ENCODE measurements at places on chromosomes 5 and 9. TPM values are rescaled to one million over a fixed set of nuclear protein-coding genes. Genes with fewer than 3 reads are reported as not detected.

- no peak for DNase-seq
Measured at GRCh38 chr9:19759066-19759465, 29.8 kb downstream of the SLC24A2 start.

GABRA1 gene
- not detected for total RNA-seq

DNA sequence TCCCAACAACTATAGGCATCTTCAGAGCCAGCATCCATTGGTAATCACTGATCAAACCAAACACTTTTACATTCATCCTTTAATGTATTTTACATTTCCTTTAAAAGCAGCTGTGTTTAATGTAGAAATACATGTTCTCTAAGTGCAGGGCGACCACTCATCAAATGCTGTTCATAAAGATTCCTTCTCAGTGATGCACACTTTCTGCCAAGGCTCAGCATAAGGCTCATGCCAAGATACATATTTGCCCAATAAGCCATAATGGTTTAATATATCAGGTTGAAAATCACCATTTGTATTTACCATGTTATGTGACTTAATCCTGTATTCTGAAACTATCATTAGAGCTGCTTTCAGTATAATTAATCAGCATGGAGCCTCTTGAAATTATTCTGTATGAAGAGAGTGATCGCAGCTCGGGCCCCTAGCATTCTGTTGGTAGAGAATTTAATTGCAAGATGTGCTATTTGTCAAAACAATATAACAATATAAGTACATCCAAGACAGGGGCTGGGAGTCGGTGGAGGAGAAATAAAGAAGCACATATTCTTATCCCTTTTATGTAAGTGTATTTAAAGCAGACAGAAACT, 267.5 kb downstream of the EBF1 start:
- no peak for DNase-seq

DNA sequence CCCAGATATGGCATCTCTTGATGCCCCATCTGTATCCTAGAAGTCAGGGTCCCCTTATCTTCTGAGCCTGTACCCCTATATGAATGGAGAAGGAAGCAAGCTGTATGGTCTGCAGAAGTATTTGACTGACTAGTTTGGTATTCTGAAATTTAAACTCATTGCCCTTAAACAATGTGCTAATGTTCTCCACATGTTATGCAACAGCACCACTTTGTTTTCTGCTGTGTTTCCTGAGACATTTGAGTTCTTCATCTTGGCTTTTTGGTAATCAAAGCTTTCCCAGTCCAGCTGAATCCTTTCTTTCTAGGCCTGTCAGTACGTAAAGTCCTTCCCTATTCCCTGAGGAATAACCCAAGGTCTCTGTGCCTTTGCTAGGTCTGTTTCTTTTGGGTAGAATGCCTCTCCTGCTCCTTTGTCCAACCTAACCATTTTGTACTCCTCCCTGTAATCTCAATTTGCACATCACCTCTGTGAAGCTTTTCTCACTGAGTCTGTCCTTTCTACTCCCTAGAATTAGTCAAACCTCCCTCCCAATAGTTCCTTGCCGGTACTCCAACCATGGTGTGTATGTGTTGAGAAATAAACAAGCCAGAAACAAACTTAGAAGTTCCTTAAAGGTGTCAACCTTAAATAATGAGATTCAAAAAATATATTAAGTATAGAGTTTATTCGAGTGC, 72.1 kb upstream of the HSPB3 start:
- DNase-seq: no peak

FCHSD1 gene
- total RNA-seq: 43.1 TPM

GRCh38 chr9:107648153-107648715, 158.7 kb upstream of the KLF4 start:
- no peak for DNase-seq

- no peak for DNase-seq
Measured at GRCh38 chr5:153498516-153498915, 8.0 kb downstream of the GRIA1 start.

GPR150 gene
- not detected for total RNA-seq

- DNase-seq: no peak
Measured at GRCh38 chr5:43101491-43101890, 19.2 kb upstream of the ZNF131 start.

DNA sequence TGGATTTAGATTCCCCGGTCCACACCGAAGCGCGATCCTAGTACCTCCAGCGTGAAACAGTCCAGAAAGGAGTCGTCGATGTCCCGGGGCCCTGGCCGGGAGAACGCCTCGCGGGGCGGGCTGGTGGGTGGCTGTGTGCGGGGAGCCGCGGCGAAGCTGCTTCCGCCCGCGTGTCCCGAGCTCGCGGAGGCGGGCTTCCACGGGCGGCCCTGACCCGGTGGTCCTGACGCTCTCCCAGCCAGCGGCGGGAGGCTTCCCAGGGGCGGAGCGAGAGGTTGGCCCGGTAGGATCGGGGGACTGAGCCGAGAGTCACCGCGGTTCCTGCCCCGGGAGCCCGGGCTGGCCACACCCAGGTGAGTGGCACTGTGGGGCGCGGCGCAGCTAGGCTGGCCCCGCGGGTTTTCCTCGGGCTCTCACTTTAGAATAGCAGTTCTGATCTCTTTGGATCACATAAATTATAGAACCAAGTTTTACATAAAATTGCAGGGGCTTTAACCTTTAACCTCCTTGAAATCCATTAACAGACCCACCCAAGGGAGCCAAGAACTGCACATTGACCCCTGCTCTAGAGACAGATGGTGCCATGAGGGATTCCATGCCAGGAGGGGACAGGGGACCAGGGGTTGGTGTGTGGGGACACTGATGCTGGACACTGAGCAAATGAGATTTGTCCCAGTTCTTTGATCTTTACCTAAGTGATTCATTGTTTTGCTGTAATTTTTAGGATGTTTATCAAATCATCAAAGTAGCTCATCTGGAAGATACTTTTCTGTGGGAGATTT, 29.2 kb upstream of the IL31RA start:
- DNase-seq: no peak

DNA sequence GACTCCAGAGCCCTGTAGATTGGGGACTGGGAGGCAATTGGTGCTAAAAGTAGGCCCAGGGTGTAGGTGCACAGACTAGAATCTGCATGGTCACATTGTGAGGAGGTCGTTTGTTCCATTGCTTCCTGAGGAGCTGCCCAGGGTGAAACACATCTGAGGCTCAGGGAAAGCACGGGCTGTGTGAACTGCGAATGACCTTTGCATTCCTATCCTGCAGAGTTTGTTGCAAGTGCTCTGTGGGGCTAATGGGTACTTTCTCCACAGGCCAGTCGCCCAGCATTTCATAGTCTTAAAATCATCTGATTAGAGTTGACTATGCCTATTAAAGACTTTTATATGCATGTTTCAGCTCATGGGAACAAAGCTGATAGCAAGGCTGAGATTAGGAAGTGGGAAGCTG, 14.4 kb upstream of the SLC46A2 start:
- peak; percentile 2 for DNase-seq

- DNase-seq: no peak
Measured at GRCh38 chr5:73808911-73809310, 182.9 kb downstream of the ARHGEF28 start.

GRCh38 chr5:56816546-56817081, 1.3 kb downstream of the MAP3K1 start:
- no peak for DNase-seq

LHX6 gene
- total RNA-seq: not detected

GRCh38 chr9:137620048-137620405, 1.2 kb downstream of the EHMT1 start:
- no peak for DNase-seq

DCTN4 gene
- 29.0 TPM for total RNA-seq

GRCh38 chr5:96975656-96976055, 39.8 kb downstream of the LNPEP start:
- no peak for DNase-seq

GRCh38 chr9:119283078-119283794, 86.0 kb downstream of the BRINP1 start:
- DNase-seq: no peak

- DNase-seq: no peak
Measured at GRCh38 chr5:82389347-82389746, 111.2 kb upstream of the RPS23 start.

GRCh38 chr5:158699298-158699880, 400.3 kb downstream of the EBF1 start:
- DNase-seq: no peak

- no peak for DNase-seq
Measured at GRCh38 chr9:70614786-70615463, 200.5 kb upstream of the KLF9 start.

SV2C gene
- not detected for total RNA-seq
